ENCODE measurements at places on chromosomes 16 and 17.
A peak's percentile ranks its signal among the peaks of the same experiment; 100 is the strongest.

DNA sequence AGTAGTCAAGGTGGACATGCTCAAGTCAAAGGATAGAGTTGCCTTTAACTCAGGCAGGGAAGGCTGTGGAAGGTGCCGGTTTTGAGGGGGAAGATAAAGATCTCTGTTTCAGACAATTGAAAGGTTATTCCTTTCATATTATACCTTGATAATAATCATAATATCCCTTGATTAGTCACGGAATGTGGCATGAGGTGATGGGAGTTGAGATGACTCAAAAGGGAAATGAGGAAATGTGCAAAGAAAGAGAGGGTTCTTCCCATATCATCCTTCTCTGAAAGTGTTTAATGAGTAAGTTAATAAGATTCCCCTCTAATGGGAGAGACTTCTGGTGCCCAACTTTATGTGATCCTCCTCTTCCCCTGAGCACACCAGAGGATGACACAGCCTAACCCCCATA is 43.1 kb upstream of the HS3ST2 start:
- no peak for DNase-seq

- DNase-seq: no peak
Observed at GRCh38 chr17:12545877-12546513, 119.7 kb upstream of the MYOCD start.

DNA sequence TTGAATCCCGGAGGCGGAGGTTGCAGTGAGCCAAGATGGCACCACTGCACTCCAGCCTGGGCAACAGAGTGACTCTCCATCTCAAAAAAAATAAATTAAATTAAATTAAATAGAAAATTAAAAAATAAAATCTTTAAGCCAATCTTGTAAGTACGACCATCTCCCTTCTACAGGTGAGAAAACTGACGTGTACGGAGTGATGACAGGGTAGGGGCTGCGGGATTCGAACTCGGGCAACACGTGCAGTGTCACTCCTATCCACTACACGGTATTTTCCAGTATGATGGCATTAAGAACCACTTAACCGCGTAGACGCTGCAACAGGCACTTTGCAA is 762 bp downstream of the WDR59 start:
- DNase-seq: no peak

- DNase-seq: no peak
Observed at GRCh38 chr16:9236319-9236718, 144.9 kb downstream of the HAPSTR1 start.

- peak; percentile 8 for DNase-seq
Observed at GRCh38 chr17:61464130-61464842, 12.1 kb downstream of the TBX4 start.

DNA sequence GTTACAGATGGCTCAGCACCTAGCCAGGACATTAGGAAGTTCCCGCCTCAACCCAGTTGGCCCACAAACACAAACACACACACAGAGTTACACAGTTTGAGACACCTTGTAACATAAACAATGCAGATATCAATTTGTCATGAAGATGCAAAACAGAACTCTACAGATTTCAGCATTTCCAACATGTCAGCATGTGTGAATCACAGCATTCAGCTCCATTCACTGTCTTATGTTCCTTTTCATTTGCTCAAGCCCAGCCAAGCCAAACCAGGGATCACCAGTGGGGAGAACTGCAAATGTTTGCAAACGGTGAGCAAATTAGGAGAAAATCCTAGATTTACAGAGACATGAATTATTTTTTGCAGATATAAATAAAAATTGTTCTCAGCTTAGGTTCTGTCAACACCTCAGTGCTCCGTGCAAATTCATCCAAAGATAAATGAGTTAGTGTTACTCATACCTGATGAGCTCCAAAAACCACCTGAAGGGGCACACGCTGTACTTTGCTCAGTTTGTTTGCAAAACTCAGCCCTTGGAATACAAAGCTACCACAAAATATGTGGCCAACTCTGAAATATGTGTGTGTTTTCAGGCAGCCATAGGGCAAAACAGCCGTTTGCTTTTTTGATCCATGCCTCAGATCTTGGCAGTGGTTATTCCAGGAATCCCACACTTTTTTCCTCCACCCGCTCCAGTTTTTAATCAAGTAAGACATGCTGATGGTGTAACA is 16.3 kb upstream of the COX10 start:
- no peak for DNase-seq

GRCh38 chr17:71003736-71004135 is 834.4 kb downstream of the KCNJ2 start:
- DNase-seq: no peak
